ENCODE measurements at places on chromosomes 13 and 19.

- no peak for DNase-seq
Measured at GRCh38 chr19:21474671-21475181, 30.7 kb upstream of the ZNF429 start.

- no peak for DNase-seq
Measured at GRCh38 chr19:2805991-2806649, 13.5 kb upstream of the ZNF554 start.

DNA sequence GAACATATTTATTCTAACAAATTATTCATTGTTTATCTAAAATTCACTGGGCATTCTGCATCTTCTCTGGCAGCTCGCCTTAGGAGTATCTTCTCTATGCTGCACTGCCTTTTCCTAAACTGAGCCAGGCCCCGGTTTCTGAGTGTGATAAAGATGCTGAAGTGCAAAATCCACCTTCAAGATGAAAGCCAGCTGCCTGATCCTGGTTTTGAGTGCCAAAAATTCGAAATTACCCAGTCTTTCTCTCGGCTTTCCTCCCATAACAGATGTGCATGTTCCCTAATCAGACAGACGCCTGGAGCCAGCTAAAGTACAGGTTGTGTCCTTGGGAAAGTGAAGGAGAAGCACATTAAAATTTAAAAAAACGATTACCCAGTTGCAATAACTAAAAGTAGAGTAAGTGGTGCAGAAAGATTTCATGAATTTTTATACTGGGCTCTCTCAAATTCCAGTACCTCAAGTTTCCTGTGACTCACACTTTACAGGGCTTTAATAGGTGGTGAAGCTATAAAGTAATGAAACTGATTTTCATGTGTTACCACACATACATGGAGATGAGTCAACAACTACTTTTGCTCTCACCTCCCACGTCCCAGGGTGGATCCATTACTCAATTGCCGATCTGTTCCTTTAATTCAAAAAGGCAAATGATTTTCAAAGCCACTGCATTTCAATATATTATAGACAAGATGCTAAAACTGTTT lies 65.0 kb upstream of the GTF2F2 start:
- DNase-seq: peak; percentile 80

- DNase-seq: no peak
Measured at GRCh38 chr13:50794226-50794625, 49.3 kb downstream of the DLEU7 start.

GRCh38 chr13:25689539-25689938 lies 317.8 kb downstream of the ATP8A2 start:
- DNase-seq: no peak

- no peak for DNase-seq
Measured at GRCh38 chr19:20351244-20351643, 184.2 kb downstream of the ZNF486 start.

DNA sequence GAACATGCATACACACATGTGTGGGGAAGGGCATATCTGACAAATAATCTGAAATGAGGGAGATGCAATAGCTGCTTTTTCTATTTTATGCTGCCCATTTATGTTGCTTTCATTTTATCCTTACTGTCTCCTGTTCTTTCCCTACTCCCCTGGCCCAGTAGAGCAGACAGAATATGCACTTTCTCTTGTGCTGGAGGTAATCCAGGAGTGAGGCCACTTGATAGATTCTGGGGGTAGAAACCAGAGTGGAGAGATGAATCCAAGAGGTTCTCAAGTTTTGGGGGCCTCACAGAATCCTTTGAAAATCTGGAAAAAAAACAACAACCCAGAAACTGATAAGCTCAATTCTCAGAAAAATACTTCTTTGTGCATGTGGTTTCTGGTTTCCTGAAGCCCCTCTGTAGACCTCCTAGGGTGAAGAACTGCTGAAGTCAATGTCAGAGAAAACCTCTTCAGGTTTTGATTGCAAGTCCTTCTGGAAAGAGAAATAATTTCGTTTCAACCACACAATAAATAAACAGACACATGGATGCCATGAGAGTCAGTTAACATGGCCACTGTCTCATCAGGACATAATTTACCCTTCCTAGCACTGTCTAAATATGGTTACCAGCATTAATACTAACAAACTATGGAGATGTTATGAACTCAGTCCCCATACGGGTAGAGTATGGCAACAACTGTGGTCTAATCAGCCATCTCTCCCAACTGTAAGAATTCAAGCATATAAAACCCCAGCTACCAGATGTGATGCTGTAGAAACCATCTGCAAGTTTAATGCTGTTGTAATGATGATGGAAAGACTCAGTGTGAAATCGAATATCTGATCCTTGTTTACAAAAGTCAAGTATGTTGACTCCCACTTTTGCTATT lies 355.6 kb downstream of the SLC7A1 start:
- DNase-seq: no peak

GRCh38 chr19:48194041-48194843 lies 23.8 kb downstream of the ZSWIM9 start:
- no peak for DNase-seq

DNA sequence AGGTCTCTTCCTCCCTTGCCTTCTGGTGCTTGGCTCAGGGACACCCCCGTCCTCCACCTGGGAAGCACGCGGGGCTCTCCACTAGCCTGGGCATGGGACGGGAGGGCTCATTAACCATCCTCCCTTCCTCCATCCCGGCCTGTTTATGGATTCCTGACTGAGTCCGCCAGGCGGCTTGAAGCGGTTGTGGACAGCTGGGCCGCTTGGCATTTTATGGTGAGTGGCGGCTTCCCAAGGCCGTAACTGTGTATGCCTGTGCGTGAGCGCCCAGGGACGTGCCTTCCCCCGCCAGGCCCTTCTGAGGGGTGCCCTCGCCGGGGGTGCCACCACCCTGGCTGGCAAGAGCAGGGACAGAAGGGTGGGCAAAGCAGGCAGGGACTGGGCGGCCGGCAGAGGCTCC lies 202.8 kb downstream of the URI1 start:
- no peak for DNase-seq

DNA sequence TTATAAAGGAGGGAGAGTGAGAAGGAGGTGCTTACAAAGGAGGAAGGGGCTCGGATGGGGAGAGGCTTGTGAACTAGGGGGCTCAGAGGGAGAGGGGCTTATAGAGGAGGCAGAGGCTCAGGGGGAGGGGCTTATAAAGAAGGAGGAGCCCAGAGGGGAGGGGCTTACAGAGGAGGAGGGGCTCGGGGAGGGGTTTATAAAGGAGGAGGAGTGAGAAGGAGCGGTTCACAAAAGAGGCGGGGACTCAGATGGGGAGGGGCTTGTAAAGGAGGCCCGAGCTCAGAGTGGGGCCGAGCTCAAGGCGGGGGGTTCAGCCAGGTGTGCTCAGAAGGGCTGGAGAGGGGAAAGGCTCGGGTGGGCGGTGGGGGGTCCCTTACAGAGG lies 500 bp downstream of the SMIM24 start:
- no peak for DNase-seq

DNA sequence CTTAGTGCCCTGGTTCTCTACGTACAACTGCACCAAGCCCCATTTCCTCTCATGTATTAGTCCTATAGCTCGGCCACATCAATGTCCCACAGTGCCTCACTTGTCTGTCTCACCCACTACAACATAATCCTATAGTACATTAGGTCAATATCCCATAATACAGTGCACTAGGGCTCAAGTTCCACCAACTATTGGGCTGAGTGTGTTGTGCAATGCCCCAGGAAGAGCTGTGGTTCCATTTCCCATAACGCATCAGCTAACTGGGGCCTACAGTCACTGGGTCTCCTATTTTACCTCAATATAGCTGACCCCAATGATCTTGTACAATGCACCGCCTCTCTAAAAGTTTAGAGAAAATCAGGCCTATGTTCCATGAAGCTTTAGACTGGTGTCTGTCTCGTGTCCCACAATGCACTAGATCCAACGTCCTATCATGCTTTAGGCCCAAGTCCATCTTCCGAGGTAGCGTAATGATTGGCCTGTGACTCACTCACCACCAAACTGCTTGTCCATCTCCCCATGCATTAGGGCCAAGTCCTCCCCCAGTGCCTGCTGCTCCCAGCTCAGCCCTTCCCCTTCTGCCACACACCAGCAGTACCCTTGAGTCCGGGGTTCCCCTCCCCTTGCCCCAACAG lies 21.8 kb downstream of the TSKS start:
- no peak for DNase-seq

- no peak for DNase-seq
Measured at GRCh38 chr19:35696835-35697234, 7.5 kb upstream of the ZBTB32 start.

- DNase-seq: no peak
Measured at GRCh38 chr19:14479975-14480699, 5.0 kb upstream of the PTGER1 start.

GRCh38 chr13:97435323-97435722 lies 1.4 kb downstream of the RAP2A start:
- no peak for DNase-seq

- DNase-seq: no peak
Measured at GRCh38 chr13:97802213-97802612, 151.3 kb upstream of the IPO5 start.

- no peak for DNase-seq
Measured at GRCh38 chr13:98488736-98489135, 88.2 kb downstream of the STK24 start.

DNA sequence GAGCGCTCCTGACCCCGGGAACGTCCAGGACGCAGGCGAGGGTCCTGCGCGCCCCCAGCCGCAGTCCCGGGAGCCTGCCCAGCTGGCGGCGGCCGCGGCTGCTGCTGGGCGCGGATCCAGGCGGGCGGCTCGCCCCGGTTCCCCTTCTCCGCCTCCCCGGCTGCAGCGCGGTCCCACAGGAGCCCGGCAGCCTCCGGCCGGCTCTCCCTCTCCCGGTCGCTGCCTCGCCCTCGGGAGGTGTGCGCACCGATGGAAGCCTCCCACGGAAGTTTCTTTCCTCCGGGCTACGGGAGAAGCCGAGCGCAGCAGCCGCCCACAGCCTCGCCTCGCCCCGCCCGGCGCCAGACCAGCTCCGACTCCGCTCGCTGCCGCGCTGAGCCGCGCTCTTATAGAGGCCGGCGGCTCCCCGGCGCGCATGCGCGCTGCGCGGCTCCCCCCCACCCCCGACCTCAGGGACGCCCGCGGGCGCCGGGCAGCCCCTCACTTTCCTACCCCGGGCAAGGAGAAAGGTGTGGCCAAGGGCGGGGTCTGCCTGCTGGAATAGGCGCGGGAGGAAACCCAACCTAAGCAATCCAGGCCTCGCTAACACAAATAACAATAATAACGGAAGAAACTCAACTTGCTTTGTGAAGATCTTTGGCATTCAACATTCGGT lies at the start of gene SHISA2:
TSS of gene SHISA2 (minus strand) at position 360 of the 655 bp plus-strand sequence. CDS start 1,041 bp downstream, outside the sequence.
- no peak for DNase-seq

DNA sequence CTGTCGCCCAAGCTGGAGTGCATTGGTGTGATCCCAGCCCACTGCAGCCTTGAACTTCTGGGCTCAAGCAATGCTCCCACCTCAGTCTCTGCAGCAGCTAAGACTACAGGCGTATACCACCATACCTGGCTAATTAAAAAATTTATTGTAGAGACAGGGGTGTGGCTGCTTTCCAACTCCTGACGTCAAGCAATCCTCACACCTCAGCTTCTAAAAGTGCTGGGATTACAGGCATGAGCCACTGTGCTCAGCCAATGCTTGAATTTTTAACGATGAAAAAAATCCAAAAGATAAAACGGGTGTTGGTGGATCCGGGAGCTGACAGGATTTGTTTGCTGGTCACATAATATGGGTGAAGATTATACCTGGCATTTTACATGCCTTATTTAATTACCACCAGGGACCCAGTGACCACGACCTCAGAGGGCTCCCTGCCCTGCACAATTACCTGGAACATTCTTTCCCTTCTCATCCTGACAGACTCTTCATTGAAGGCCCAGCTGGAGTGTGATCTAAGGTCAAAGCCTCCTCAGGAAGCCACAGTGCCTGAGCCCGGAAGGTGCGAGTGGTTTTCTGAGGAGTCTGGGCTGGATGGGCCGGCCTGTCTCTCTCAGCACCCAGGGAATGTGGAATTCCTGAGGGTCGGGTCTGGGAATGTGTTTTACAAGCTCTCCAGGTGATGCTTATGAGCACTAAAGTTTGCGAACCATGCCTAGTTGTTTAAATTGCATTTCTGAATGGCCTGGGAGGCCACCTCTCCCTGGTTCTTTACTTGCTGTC lies 193.3 kb downstream of the USP12 start:
- DNase-seq: no peak

DNA sequence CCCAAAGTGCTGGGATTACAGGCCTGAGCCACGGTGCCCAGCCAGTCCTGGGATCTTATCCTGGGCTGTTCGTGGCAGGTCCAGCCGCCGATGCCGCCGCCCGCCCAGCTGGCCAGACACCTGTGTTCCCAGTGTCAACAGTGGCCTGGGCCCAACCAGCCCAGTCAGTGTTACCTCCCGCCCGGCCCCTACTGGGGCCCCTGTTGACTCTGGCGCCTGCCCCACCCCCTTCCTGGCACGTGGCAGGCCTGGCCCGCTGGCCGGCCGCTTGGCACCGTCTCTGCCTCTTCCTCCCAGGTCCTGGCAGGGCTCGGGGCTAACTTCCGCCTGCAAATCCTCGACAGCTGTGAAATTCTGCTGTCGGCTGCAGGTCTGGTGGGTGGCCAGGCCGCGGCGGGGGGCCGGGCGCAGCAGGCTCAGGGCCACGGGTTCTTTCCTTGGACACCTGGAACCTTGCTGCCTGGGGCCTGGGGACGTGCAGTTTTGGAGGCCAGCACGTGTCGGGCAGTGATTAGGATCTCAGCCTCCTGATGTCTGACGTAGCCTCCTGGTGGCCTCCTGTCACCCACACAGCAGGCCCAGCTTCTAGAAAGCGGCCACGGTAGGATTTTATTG lies 9.1 kb downstream of the ARID3A start:
- DNase-seq: no peak

DNA sequence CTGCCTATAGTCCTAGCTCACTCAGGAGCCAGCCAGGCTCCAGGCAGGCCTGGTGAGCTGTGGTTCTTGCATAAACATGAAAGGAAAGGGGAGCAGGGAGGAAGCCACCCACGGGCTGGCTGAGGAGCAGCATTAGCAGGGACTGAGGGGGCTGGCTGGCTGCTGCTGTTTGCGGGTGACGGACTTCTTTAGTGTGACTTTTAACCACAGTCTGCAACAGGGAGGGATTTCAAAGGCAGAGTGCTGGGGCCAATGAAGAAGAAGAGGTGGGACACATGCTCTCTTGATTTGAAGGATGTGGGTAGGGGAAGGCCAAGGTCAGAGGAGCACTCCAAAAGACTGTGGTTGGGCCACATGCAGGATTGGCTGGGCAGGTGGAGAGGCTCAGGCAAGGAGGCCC lies 223.0 kb downstream of the DNAJC15 start:
- no peak for DNase-seq

GRCh38 chr13:106034201-106034600 lies 501.3 kb downstream of the EFNB2 start:
- no peak for DNase-seq
